ENCODE measurements at places on chromosomes 13 and 19. TPM values are rescaled to one million over a fixed set of nuclear protein-coding genes. Genes with fewer than 3 reads are reported as not detected.

- H3K36me3 ChIP-seq: no peaks in the 10 kb centered on the region
- no peak overlapping the region for H3K27ac ChIP-seq
- H3K4me1 ChIP-seq: peaks cover 5% of the 10 kb centered on the region
- peaks cover 3% of the 10 kb centered on the region for H3K27me3 ChIP-seq
- no peak for DNase-seq
These were observed 7.0 kb downstream of the MOB3A start for GRCh38 chr19:2089001-2089711.

Gene TEAD2
- total RNA-seq: 140 TPM

- no peak for DNase-seq
- no peak overlapping the region for H3K4me3 ChIP-seq
- no peaks in the 10 kb centered on the region for H3K36me3 ChIP-seq
- no peaks in the 10 kb centered on the region for H3K4me1 ChIP-seq
- H3K27me3 ChIP-seq: no peaks in the 10 kb centered on the region
These were observed 1308.9 kb downstream of the OLFM4 start for GRCh38 chr13:54337540-54337939.

DNA sequence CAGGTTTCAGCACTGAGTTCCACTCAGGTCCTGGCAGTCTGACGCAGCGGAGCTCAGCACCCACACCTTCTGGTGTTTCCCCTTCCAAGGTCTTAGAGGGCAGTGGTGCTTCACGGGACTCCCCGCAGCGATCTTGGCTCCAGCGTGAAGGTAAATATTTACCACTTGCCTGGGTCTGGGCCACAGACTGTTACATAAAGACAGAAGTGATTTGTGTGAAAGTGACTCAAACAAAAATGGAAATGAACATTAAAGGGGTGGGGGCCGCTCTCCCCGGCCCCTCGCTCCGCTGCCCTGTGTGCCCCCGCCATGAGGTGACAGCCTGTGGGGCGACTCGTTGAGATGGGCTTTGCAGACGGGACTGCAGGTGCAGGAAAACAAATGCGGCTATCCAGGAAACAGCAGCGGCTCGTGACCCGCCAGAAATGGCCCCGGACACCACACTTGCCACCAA is 55.0 kb downstream of the GGACT start:
- peaks cover 26% of the 10 kb centered on the region for H3K4me1 ChIP-seq
- no peak overlapping the region for H3K4me3 ChIP-seq
- peaks cover 10% of the 10 kb centered on the region for H3K27me3 ChIP-seq

Gene B3GNT8
- 15.9 TPM for total RNA-seq

Gene ZNF492
- total RNA-seq: not detected

Gene VSTM2B
- 16.6 TPM for total RNA-seq

Gene SLC25A41
- 0.29 TPM for total RNA-seq

DNA sequence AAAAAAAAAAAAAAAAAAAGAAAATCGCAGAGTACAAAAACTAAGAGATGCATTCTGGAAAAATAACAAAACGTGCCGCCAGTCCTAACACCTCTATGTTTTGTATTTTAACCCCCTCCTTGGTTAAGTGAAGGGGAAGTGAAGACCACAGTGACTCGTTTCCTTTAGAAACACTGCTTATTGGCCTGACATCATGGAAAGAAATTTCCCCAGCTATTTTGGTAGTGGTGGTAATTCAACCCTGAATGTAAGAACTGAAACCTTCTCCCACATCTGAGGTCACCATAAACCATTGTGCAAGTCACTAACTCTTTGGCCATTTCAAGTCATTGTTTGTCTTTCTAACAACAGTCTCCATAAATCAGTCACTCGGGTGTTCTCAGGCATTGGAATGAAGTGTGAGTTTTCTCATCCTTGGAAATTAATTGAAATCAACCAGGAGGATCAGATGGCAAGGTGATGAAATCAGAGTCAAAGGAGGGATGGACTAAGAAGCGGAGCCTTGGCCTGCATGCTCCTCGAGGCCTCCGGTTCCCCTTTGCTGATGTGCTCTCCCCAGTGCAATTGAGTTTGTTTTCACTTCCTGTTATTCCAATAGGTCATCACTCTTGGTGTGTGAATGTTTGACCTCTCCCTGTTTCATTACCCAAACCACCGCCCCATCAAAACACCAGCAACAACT is 443.9 kb downstream of the FGF9 start:
- H3K36me3 ChIP-seq: no peaks in the 10 kb centered on the region
- no peak overlapping the region for H3K4me3 ChIP-seq
- DNase-seq: no peak
- no peak overlapping the region for H3K27ac ChIP-seq

Gene PTPRH
- 7.4 TPM for total RNA-seq

Gene CYP2S1
- total RNA-seq: 6.0 TPM

Gene STOML3
- not detected for total RNA-seq

GRCh38 chr19:52956917-52957316 is 5.8 kb downstream of the ZNF816 start:
- no peak for DNase-seq
- peaks cover 56% of the 10 kb centered on the region for H3K36me3 ChIP-seq
- no peak overlapping the region for H3K27ac ChIP-seq
- H3K4me1 ChIP-seq: no peaks in the 10 kb centered on the region

Gene NLRP13
- not detected for total RNA-seq

- H3K27me3 ChIP-seq: peaks cover 10% of the 10 kb centered on the region
- peaks cover 13% of the 10 kb centered on the region for H3K4me1 ChIP-seq
- H3K27ac ChIP-seq: peak overlapping the region; percentile 69
- H3K36me3 ChIP-seq: no peaks in the 10 kb centered on the region
- peak overlapping the region; percentile 78 for H3K4me3 ChIP-seq
- DNase-seq: no peak
These were observed 661 bp upstream of the MIR17HG start for GRCh38 chr13:91346850-91347201.

GRCh38 chr13:49904729-49905456 is 31.2 kb downstream of the SPRYD7 start:
- H3K4me1 ChIP-seq: no peaks in the 10 kb centered on the region
- H3K4me3 ChIP-seq: no peak overlapping the region
- no peaks in the 10 kb centered on the region for H3K36me3 ChIP-seq

Gene MEIS3
- 255 TPM for total RNA-seq

DNA sequence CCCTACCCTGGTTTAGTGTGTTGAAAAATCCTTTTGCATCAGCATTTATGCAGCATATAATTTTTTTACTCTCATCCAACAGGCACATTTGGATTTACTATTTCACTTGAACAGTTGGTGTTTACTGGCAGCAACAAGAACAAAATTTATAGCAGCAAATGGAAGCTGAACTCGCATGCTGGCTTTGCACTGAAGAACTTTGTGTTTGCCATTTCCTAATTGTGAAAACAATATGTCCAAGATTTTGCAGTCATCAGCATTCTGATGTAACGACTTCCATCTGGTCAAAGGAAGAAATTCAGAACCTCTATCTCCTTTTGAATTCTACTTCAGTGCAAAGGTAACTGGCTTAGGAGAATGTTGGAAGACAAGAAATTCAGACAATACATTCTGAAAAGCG is 131.0 kb downstream of the DLEU7 start:
- no peak overlapping the region for H3K4me3 ChIP-seq
- DNase-seq: no peak
- H3K4me1 ChIP-seq: peaks cover 3% of the 10 kb centered on the region
- no peak overlapping the region for H3K27ac ChIP-seq
- no peaks in the 10 kb centered on the region for H3K36me3 ChIP-seq

- no peak for DNase-seq
- no peaks in the 10 kb centered on the region for H3K4me1 ChIP-seq
- no peak overlapping the region for H3K27ac ChIP-seq
These were observed 204.2 kb downstream of the DCLK1 start for GRCh38 chr13:35926859-35927530.

Gene ZNF135
- total RNA-seq: 16.6 TPM

Gene HRC
- total RNA-seq: 26.6 TPM

GRCh38 chr13:97726664-97727280 is 226.7 kb upstream of the IPO5 start:
- no peak overlapping the region for H3K27ac ChIP-seq
- H3K36me3 ChIP-seq: no peaks in the 10 kb centered on the region
- H3K27me3 ChIP-seq: no peaks in the 10 kb centered on the region
- no peaks in the 10 kb centered on the region for H3K4me1 ChIP-seq
- no peak for DNase-seq

DNA sequence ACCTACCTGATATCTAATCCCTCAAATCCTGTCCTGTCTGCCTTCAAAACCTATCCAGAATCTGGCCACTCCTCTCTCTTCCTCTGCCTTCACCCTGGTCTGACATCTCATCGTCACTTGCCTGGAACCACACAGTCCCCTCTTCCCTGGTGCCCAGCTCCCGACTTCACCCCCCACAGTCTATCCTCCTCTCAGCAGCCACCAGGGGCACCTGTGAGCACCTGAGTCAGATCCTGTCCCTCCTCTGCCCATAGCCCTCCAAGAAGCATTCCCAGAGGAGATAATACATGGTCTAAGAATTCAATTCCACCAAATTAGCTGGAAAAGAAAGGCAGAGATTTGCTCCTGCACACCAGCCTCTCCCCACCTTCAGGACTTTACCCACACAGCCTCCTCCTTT is 48.9 kb downstream of the ZNRF4 start:
- no peak for DNase-seq
- H3K4me3 ChIP-seq: no peak overlapping the region
- no peaks in the 10 kb centered on the region for H3K4me1 ChIP-seq
- H3K27ac ChIP-seq: no peak overlapping the region

Gene TTYH1
- 2.9 TPM for total RNA-seq

GRCh38 chr19:1130771-1131717 is 27.2 kb downstream of the GPX4 start:
- H3K36me3 ChIP-seq: no peaks in the 10 kb centered on the region
- no peak overlapping the region for H3K4me3 ChIP-seq
- no peaks in the 10 kb centered on the region for H3K4me1 ChIP-seq
- no peak overlapping the region for H3K27ac ChIP-seq
- DNase-seq: no peak
- H3K27me3 ChIP-seq: peaks cover 2% of the 10 kb centered on the region

- no peak overlapping the region for H3K4me3 ChIP-seq
- peaks cover 19% of the 10 kb centered on the region for H3K36me3 ChIP-seq
- H3K27ac ChIP-seq: no peak overlapping the region
- H3K4me1 ChIP-seq: no peaks in the 10 kb centered on the region
These were observed 517.4 kb downstream of the RFC3 start for GRCh38 chr13:34335014-34336007.

DNA sequence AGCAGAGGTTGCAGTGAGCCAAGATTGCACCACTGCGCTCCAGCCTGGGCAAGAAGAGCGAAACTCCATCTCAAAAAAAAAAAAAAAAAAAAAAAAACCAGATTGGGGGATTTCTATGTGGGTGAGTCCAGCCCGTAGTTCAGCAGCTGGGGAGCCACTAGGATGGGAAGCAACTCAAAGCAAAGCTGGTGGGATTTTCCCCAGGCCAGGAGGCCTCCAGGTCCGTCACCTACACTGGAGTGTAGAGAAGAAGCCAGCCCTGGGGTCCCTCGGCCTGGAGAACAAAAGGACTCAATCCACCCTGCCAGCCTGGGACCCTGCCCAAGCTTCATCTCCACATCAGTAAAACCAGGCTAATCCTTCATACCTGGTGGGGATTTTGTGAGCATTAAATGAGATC is 121.3 kb upstream of the CACNA1A start:
- no peak overlapping the region for H3K4me3 ChIP-seq
- peaks cover 3% of the 10 kb centered on the region for H3K36me3 ChIP-seq
- peaks cover 10% of the 10 kb centered on the region for H3K27me3 ChIP-seq
- H3K4me1 ChIP-seq: peaks cover 30% of the 10 kb centered on the region
- no peak for DNase-seq

Gene ZNF439
- 21.1 TPM for total RNA-seq

DNA sequence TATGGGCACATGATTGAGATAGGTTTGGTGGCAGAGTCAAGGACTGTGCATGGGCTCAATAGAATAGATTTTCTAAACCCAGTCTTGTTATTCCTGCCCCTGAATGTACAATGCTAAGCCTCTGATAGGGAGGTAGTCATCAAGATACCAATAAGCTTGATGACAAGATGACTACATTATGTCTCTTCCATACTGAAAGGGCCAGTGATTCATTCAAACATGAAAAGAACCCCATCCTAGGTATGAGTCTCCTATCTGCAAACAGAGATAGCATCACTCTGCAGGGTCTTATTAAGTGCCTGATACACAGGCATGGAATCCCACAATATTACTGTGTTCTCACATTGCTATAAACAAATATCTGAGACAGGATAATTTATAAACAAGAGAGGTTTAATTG is 40.3 kb upstream of the UFM1 start:
- no peak overlapping the region for H3K4me3 ChIP-seq
- no peaks in the 10 kb centered on the region for H3K36me3 ChIP-seq
- no peak for DNase-seq

Gene ZNF285
- 5.2 TPM for total RNA-seq

Gene CCDC194
- not detected for total RNA-seq

Gene ZNF667
- total RNA-seq: 6.0 TPM

Gene HSH2D
- total RNA-seq: not detected

- H3K27me3 ChIP-seq: peaks cover 14% of the 10 kb centered on the region
- H3K4me3 ChIP-seq: peak overlapping the region; percentile 89
- H3K4me1 ChIP-seq: peaks cover 7% of the 10 kb centered on the region
These were observed 920 bp upstream of the ANO8 start for GRCh38 chr19:17335575-17335974.

Measured in glutamatergic neuron (in vitro differentiated cells).